ENCODE measurements at places on chromosomes 3 and 15. TPM values are rescaled to one million over a fixed set of nuclear protein-coding genes. Genes with fewer than 3 reads are reported as not detected.

- no peak for DNase-seq
These were observed 120.3 kb downstream of the KCNAB1 start for GRCh38 chr3:156240642-156241041.

Gene SLITRK3
- not detected for total RNA-seq

DNA sequence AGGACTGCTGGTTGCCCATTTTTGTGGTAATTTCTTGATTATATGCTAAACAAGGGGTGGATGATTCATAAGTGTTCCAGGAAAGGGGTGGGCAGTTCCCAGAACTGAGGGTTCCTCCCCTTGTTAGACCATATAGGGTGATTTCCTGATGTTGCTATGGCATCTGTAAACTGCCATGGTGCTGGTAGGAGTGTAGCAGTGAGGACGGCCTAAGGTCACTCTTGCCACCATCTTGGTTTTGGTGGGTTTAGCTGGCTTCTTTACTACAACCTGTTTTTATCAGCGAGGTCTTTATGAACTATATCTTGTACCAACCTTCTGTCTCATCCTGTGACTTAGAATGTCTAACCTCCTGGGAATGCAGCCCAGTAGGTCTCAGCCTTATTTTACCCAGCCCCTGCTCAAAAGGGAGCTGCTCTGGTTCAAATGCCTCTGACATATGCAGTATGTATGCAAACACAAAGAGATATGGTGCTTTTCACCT, 46.2 kb downstream of the C3orf38 start:
- no peak for DNase-seq

GRCh38 chr3:128408693-128409623, 57.7 kb downstream of the DNAJB8 start:
- DNase-seq, result no peak

Gene KY
- not detected for total RNA-seq

- no peak for DNase-seq
These were observed 99.3 kb downstream of the SENP2 start for GRCh38 chr3:185685231-185686035.

Measured in activated T-helper 1 cell treated with anti-CD3 and anti-CD28 coated beads, Interleukin-12 subunit alpha, Interleukin-12 subunit beta, Interleukin-2, Interleukin-4 antibody, amounts not matched to agents 30 ng/mL and 10 ng/mL and 1 ng/mL, durations not matched to agents 14 hours and 24 hours and 36 hours (primary cell).